Naive thymus-derived CD8-positive, alpha-beta T cell (primary cell): ENCODE measurements at places on chromosomes 12 and 14. TPM values are rescaled to one million over a fixed set of nuclear protein-coding genes. Genes with fewer than 3 reads are reported as not detected.

Gene KCNC2
- not detected for total RNA-seq

Gene NEUROD4
- total RNA-seq = not detected

Gene SOX5
- total RNA-seq = not detected

Gene MYRFL
- not detected for total RNA-seq

Gene ZFHX2
- 1.0 TPM for total RNA-seq

Gene KRT78
- not detected for total RNA-seq

Gene NKX2-1
- not detected for total RNA-seq

Gene RAP1B
- 288 TPM for total RNA-seq

Gene SERPINA12
- total RNA-seq = not detected

Gene CIPC
- 11.3 TPM for total RNA-seq

Gene ZFYVE21
- total RNA-seq = 13.5 TPM

Gene CRIP1
- total RNA-seq = 98.1 TPM

Gene KRT74
- total RNA-seq = 0.26 TPM

Gene SERPINA1
- total RNA-seq = not detected

Gene HOXC6
- total RNA-seq = not detected

Gene CLECL1
- total RNA-seq = 0.52 TPM

Gene IAPP
- not detected for total RNA-seq

Gene SLC11A2
- total RNA-seq = 66.0 TPM

Gene PLBD1
- 0.25 TPM for total RNA-seq

Gene DTX1
- 4.1 TPM for total RNA-seq

Gene EFS
- not detected for total RNA-seq

Gene MYF6
- not detected for total RNA-seq

Gene UNC79
- total RNA-seq = not detected

Gene BMP4
- 0.62 TPM for total RNA-seq

Gene BEST3
- not detected for total RNA-seq

Gene SLC2A14
- not detected for total RNA-seq

Gene AQP6
- not detected for total RNA-seq

Gene STRAP
- total RNA-seq = 54.3 TPM

Gene DRAM1
- 3.3 TPM for total RNA-seq

Gene RPL10L
- not detected for total RNA-seq

Gene ACOT6
- not detected for total RNA-seq

Gene LMNTD1
- not detected for total RNA-seq
